ENCODE measurements at places on chromosomes 5 and 9.

- DNase-seq, result no peak
Measured at GRCh38 chr5:93850311-93850710, 108.9 kb upstream of the POU5F2 start.

- DNase-seq, result no peak
Measured at GRCh38 chr5:27472871-27473270, 434.5 kb upstream of the CDH9 start.

GRCh38 chr9:93821307-93821703 lies 133.8 kb downstream of the BARX1 start:
- DNase-seq, result no peak

DNA sequence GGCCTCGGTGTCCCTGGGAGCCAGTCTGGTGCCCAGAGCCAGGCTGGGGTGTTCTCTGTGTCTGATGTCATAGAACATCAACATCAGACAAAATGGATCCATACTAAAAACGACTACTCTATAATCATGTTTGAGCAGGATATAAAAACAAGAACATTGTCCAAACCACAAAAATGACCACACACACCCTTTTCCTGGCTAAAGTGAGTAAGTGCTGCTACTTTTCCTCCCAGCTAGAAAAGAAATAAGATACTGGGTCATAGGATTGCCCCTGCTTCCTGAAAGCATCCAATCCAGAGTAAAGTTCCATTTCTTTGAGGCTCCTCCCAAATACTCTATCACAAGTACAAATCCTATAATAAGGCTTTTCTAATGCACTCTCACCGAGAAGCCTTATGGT lies 19.7 kb upstream of the TRAF1 start:
- no peak for DNase-seq

GRCh38 chr9:105361873-105362272 lies 86.0 kb upstream of the FSD1L start:
- DNase-seq, result no peak

- no peak for DNase-seq
Measured at GRCh38 chr5:54484219-54484894, 28.9 kb downstream of the HSPB3 start.

DNA sequence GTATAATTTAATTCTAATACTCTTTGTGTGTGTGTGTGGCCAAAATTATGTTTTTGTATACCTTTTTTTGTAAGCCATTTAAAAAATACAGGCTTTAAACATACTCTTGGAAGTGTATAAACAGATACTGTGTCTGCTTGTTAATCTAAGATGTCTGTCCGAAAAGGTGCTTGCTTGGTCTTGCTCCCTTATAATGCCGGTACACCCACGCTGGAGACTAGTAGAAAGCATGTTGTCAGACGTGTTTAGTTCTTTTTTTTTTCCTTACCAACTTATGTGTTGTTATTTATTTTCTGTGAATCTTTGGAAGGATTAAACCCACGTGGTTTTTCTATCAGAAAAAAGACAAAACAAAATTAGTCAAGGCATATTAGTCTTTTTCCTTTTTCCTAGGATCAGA lies 9.5 kb downstream of the GAPVD1 start:
- DNase-seq, result no peak

DNA sequence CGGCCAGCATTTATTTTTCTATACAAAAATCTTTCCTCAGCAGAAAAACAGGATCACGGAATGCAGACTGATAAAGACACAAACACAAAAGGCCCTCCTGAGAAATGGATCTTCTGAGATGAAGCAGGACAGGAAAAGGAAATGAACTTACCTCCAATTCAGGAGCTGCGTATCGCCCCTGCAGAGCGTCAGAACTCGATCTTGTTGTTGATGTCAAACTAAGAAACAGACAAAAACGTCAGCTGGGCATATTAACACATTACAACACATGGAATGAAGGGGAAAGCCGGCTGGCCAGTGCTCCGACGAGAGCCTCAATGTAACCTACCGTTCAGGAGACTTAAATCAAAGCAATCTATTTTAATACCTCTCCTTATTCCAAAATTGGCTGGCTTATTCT lies 105.1 kb downstream of the SERINC5 start:
- no peak for DNase-seq

- DNase-seq, result no peak
Measured at GRCh38 chr5:9892696-9893095, 262.5 kb upstream of the TAS2R1 start.

DNA sequence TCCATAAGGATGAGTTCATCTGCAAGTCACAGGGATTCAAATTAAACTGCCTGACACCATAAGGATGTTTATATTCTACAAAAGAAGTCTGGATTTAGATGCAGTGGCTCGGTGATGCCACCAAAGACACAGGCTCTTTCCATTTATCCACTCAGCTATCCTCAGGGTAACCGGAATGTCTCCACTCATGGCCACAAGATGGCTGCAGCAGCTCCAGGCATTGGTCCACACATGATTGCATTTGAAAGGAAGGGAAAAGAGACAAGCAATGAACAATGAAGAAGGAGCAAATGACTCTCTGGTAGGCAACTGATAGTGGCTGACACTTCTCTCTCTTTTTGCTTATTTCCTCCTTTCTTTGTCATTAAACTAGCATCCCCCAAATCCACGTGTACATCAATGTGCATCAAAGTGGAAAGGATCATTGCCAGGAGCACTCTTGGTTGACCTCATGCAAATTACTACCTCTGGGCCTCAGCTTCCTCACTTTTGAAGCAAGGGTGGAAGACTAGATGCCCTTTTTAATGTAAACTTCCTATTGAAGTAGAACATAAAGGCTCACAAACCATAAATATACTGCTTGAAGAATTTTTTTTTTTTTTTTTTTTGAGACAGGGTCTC lies 7.2 kb upstream of the SNX30 start:
- no peak for DNase-seq

- DNase-seq, result no peak
Measured at GRCh38 chr5:43615445-43616184, 12.6 kb downstream of the NNT start.

DNA sequence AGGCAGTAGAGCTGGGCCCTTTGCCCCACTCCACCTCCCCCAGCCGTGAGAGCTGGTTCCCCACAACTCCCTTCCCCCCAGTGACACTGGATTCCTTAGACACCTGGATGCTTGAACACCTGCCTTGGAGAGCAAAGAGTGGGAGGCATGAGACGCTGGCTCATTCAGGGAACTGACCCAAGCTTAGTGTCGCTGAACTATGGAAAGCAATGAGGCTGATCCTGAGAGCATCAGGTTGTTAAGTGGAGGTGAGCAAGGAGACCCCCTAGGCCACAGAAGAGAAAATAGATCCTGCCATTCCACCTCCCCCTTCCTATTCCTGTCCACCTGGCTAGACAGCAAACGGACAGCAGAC lies 2.0 kb downstream of the CCL19 start:
- DNase-seq, result no peak

DNA sequence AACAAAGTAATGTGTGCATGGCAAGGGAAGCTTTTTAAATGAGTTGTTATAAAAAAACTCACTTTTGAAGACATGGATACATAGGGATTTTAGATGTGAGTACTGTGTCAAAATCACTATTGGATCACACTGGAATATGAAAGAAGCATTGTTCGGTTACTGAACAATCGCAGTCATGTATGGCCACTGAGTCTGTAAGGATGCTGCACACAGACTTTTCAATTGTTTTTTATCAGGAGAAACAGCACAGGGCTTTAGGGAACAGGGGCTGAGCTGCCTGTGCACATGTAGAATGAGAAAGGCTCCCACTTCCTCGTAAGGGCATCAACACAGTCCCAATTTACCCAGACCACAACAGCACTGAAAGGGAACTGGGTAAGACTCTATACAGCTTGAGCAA lies 1333.9 kb upstream of the DMAC1 start:
- no peak for DNase-seq

GRCh38 chr5:139654464-139654863 lies 6.3 kb downstream of the CXXC5 start:
- DNase-seq, result no peak

DNA sequence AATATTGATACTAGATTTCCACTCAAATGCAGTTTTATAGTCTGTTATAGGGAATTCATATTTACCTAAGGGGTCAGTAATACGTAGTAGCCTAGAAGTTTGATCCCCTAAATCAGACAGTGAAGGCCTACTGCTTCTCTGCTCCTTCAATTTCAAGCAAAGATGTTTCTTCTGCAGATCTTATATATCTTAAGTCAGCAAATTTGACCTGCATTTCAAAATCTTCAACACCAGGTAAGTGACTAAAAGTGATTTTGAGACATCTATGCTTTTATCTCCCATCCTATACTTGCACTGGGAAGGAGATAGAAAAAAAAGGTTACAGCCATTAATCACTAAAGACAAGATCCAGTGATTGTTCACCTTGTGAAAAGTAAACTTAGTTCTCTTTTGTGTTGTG lies 363.9 kb downstream of the PTPRD start:
- no peak for DNase-seq

Measured in skeletal muscle cell (primary cell).